ENCODE measurements at places on chromosomes 5 and 9.

DNA sequence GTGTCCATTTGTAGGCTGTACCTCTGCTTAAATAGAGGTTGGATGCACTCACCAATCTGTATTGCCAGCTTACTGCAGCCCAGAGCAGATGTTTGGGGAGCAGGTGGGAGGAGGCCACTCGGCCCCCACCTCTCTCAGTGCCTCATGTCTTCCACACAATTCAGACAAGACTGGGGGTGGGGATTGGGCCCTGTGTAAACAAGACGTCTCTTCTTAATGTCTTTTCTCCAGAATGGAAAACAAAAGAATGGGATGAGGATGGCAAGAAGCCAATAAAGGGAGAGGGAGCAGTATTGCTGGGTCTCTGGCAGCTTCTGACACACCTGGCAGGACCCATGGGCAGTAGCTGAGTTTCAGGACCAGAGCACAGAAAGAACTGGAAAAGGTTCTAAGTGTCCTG, 64.9 kb downstream of the SIL1 start:
- DNase-seq, result no peak

DNA sequence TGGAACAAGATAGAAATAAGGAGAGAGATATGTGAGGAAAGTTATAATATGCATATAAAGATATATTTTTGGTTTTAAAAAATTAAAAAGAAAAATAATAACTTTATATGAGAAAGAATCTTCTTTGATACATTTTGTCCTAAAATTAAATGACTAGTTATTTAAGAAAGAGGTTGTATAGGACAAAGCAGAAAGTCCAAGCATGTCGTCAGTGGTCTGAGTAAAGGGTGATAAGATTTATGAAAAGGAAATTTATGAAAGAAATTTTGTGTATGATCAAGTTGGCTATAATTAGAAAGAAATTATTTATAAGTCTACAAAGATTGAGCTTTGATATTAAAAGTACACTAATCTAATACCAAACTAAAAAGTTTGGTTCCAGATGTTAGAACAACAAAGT, 32.0 kb downstream of the GTF3C4 start:
- DNase-seq, result no peak

DNA sequence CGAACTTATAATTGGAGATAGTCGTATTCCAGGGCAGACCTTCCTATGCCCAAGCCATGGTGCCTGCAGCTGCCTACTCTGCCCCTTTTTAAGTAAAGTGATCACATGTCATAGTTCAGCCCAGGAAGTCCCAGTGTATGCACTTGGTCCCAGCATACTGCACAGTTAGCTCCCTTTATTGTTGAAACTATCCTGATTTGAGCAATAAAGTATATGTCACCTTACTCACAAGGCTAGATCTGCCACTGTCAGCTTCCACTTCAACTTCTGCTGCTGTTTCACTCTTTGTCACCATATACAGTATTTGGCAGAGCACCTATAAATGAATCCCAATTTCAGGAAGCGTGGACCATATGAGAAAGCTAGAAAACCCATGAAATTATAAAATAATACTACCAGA, 103.8 kb upstream of the PTGER4 start:
- no peak for DNase-seq

GRCh38 chr9:132982458-132982857, 4.0 kb downstream of the GFI1B start:
- no peak for DNase-seq

DNA sequence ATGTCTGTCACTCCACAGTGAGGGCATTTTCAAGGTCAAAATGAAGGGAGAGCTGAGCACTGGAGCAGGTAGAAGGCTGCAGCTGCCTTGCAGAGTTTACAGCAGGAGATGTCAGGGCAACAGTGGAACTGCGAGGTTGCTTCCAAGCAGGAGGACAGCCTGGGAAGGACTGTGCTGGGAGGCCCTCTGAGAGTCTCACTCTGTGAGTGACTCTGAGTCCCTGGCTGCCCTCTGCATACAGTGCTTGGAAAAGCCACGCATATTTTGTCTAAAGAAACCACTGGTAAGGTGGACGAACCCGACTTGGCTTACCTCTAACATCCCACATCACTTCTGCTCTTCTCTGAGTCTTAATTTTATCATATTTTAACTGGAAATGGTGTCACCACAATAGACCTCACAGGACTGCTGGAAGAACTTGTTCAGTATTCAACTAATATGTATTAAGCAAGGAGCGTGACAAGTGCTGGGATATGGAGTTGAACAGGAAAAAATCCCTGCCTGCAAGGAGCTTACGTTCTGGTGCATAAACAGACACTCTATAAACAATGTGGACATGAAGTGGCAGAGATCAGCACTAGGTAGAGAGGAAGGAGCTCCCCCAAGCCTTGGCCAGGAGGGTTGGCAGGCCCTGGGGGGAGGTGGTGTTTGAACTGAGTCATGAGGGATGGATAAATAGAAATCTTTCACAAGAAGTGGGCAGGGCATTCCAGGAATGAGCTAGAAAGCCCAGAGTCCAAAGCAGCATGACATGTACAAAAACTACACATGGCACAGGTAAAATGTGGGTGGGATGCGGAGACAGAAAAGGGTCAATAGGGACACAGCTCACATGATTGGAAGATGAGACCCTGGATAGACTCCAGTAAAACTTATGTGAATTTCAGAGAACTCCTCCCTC, 64.0 kb upstream of the FOXE1 start:
- DNase-seq, result no peak

DNA sequence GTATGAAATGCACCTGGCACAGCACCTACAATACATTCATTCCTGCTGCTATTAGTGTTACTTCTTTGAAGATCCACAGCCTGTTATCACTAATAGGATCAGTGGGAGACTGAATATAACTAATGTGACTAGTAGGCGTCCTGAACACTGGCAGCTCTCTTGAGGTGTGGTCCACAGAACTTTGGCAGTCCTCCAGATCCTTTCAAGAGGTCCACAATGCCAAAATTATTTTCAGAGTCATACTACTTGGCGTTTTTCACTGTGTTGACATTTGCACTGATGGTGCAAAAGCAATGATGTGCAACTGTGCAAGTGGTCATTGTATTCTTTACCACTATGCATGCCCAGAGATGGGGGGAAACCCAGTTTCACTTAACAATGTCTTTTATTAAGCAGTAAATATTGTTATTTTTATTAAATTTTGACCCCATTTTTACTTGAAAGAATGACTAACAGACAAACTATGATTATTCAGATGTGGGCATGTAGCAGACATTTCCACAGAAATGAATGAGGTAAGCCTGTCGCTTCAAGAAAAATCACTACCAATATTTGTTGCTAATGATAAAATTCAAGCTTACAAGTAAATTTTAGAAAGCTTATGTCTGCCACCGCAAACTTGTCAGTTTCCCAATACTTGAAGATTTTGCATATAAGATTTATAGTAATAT, 48.9 kb downstream of the ADRB2 start:
- DNase-seq, result no peak

- no peak for DNase-seq
These were observed 566.4 kb downstream of the DNAH5 start for GRCh38 chr5:13378091-13378490.

- no peak for DNase-seq
These were observed 66.7 kb downstream of the DAB2IP start for GRCh38 chr9:121718084-121718483.

DNA sequence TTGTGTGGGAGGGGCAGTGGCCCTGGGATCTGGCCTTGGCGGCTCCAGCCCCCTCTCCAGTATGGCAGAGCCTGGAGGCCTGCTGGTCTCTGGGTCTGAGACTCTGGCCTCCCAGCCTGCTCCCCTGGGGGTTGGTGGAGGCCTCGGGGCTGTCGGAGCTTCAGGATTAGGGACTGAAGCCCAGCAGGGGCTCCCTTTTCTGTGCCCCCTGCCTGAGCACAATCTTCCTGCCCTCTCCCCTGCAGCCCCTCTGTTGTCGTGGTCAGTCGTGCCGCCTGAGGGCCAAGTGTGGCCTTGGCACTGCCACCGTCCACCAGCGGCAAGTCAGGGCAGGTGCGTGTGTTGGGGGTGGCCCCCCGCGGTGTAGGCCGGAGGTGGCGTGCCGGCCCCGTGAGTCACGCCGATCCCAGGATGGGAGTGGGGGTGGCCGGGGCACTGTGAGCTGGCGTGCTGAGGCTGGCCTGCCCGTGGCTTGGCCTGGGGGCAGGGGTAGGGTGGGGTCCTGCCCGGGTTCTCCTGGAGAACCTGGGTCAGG, 53.6 kb downstream of the RXRA start:
- no peak for DNase-seq

DNA sequence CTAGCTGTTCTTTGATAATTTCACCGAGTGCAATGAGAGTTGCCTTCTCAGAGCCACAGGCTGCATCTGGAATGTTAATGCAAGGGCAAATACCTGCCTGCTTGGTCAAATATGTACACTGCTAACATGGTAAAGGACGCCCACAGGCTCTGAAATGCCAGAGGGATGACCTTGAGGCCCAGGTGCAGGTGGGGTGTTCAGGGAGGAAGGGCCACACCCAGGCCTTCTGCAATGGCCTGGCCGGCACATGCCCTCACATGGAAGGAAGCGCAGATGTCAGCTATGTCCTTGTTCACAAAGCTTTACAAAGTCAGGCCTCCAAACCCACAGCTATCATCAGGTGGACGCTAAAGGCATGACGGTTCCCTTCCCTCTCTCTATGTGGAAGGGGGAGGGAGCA, 48.6 kb downstream of the HRH2 start:
- DNase-seq, result no peak

GRCh38 chr5:144313147-144313726, 142.6 kb downstream of the KCTD16 start:
- no peak for DNase-seq

DNA sequence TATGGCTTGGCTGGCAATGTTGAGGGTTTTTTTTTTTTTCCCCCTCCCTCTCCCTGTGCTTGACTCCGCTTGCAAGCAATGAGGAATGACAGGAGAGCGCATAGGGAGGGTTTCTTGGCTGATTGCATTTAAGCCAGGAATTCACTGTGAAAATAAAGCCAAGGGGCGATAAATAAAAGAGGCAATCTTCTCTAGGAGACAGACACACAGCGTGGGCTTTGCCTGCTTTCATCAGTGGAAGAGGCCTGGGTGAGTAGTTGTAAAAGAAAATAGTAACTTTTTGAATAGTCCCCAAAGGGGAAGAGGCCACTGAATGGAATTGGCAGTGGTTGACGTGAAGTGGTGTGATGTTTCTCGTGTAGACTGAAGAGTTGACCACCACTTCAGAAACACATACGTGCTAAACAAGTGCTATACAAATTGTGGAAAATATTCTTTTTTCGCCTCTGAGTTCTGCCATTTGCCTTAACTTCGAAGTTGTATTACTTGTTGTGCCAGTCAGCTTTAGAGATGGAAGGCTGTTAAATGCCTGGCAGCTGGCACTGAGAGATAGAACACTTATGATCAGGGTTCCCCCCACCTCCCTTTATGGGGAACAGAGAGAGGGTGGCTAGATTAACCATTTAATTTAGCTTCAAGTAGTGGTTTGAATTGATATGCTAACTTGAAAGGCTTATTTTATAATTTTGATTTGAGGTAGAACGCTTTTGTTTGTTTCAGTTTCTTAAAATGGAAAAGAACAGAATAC, 3.0 kb downstream of the ZSWIM6 start:
- no peak for DNase-seq

DNA sequence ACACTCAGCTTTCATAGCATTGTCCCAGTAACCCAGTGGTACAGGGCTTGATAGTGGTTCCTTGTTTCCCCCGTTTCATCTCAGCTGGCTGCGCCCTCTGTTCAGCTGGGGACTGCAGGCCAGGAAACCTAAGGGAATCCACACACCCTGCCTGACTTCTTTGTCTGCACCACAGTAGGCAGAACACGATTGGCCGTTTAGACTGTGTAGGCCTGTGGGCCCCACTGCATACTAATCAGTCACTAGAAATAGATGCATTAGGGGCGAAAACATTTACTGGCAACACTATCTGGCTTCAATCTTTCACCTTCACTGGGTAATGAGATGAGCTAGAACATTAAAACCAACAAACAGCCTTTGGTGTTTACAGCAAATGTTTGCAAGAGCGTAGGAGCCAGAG, 512.7 kb upstream of the BRINP1 start:
- DNase-seq, result no peak

DNA sequence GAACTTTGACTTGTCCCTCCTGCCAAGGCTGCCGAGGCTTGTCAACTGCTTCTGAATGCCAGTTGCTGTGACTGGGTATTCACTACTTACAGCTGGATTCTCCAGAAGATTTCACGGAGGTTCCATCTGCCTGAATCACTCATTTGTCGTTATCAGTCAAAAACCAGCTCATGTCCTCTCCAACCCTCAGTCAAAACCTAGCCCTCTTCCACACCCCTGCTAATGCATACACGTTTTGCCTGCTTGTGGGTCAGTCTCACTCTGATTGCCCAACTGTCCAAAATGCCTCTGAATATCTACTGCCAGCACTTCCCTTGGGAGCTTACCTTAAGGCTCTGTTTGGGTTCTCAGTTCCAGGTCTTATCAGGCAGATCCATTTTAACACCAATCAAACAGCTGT, 238.6 kb upstream of the TMEM161B start:
- no peak for DNase-seq

DNA sequence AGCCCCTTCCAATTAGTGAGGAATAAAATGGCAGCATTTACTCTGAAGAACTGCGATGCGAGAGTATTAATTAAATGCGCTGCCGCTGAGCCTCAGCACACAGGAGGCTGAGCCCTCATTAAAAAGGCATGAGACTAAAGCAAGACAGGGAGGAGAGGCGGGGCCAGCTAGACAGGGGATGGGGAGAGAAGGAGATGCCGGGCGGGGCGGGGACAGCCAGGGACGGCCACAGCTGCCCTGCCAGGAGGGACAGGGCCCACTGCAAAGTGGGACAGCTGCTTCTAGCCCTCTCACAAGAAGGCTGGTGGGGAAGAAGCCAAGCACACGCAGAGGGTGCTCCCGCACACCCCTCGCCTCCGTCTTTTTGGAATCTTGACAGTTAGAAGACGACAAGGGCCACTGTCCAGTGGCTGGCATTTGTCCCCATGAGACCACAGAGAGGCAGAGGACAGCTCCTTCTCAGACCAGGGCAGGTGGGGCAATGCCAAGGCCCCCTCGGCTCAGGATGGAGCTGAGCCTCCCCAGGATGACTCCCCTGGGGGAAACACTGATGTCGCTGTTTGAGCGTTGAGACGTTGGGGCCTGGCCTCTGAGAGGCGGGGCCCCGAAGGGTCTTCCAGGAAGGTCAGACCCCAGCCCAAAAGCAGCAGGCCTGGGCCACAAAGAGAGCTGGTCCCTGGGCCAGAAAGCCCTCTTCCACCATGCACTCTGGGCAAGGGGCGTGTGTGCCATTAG, 26.9 kb downstream of the ADAMTS2 start:
- DNase-seq, result no peak

- DNase-seq, result no peak
These were observed 7.0 kb upstream of the RASGEF1C start for GRCh38 chr5:180215783-180216630.

- no peak for DNase-seq
These were observed 141.1 kb downstream of the ESM1 start for GRCh38 chr5:54844266-54844665.
